ENCODE measurements at places on chromosomes 6 and 20.

DNA sequence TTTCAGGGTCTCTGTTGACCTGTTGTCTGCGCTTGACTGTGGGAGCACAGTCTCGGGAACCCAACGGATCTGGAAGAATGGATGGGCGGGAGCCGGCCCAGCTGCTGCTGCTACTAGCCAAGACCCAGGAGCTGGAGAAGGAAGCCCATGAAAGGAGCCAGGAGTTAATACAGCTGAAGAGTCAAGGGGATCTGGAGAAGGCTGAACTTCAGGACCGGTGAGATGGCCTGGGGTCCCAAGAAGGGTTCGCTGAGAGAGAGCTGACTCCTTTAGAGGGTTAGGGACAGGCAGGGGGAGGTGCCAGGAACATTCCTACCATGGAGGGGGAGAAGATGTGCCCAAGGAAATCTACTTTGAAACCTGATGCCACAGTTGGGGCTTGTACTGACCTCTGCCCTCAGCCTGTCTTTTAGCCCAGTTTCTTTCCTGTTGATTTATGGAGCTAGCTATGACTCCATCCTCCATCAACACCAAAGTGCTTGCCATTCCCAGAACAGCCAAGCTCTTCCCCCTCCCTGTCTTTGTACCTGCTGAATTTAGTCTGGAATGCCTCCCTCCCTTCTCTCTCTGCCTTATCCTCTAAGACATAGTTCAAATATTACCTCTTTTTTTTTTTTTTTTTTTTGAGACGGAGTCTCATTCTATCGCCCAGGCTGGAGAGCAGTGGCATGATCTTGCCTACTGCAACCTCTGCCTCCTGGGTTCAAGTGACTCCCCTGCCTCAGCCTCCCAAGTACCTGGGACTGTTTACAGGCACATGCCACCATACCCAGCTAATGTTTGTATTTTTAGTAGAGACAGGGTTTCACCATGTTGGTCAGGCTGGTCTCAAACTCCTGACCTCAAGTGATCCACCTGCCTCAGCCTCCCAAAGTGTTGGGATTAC is 12.2 kb downstream of the CEP250 start:
- no peak for DNase-seq

- no peak for DNase-seq
Measured at GRCh38 chr6:111520524-111520923, 37.5 kb upstream of the REV3L start.

GRCh38 chr20:24405810-24406209 is 63.6 kb upstream of the SYNDIG1 start:
- DNase-seq: no peak

- DNase-seq: no peak
Measured at GRCh38 chr6:36677059-36677749, 1.3 kb upstream of the CDKN1A start.

DNA sequence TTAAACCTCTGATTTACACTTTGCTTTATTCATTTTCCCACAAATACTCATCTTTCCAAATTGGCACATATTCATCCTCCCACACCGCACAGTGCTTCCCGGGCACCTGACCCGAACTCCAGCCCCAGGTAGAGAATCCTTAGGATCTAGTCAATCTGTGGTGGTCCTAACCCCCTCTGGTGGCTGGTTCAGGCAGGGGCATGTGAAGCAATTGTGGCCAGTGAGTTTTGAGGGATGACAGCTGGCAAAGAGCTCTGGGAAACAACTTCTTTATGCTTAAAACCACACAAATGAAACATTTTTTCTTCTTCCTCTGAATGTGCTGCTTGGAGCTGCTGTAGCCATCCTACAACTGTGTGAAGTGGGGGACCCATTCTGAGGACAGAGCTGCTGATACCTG is 54.7 kb downstream of the ELOVL5 start:
- no peak for DNase-seq

- no peak for DNase-seq
Measured at GRCh38 chr6:129191235-129191634, 308.3 kb downstream of the LAMA2 start.

DNA sequence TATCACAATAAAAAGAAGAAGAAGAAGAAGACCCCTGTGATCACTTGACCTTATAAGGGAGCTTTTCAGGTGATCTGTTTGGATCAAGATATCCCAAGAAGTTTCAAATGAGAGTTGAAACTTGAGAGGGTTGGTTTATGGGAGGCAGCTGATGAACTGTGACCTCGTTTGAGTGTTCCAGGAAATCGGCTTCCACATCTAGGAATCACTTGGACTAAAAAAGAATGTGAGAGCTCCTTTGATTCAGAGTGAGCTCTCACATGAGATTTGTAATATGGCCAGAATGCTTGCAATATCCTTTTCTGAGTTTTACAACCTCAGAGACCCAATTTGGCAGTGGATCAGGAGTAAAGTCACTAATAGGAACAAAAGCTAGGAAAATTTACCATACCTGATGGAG is 228.1 kb downstream of the ATXN1 start:
- no peak for DNase-seq

- DNase-seq: no peak
Measured at GRCh38 chr20:48170625-48171024, 385.3 kb upstream of the SULF2 start.

- no peak for DNase-seq
Measured at GRCh38 chr6:157615420-157615769, 207.7 kb upstream of the SNX9 start.

DNA sequence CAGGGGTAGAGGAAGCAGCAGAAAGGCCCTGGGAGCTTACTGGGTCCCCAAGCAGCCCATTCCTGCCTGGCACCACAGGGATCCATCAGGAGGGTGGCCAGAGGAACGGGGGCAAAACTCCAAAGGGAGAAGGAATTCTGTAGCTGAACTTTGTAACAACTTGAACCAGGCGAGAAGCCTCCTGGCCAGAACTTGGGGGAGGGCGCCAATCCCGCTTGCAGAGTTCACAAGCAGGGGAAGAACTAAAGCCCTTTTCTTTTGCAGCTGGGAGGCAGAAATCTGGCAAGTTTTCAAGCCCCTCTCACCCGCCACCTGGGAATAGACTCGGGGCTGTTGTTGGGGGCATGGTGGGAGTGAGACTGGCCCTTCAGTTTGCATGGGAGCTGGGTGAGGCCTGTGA is 189.1 kb downstream of the PHF3 start:
- DNase-seq: no peak

- no peak for DNase-seq
Measured at GRCh38 chr20:58099291-58099935, 129.0 kb downstream of the ANKRD60 start.

GRCh38 chr6:56581296-56581925 is 61.3 kb downstream of the DST start:
- DNase-seq: no peak

- no peak for DNase-seq
Measured at GRCh38 chr6:159984268-159984786, 15.4 kb downstream of the IGF2R start.

GRCh38 chr6:149246691-149247384 is 70.7 kb upstream of the TAB2 start:
- no peak for DNase-seq

GRCh38 chr20:11221046-11221445 is 547.2 kb upstream of the JAG1 start:
- no peak for DNase-seq

DNA sequence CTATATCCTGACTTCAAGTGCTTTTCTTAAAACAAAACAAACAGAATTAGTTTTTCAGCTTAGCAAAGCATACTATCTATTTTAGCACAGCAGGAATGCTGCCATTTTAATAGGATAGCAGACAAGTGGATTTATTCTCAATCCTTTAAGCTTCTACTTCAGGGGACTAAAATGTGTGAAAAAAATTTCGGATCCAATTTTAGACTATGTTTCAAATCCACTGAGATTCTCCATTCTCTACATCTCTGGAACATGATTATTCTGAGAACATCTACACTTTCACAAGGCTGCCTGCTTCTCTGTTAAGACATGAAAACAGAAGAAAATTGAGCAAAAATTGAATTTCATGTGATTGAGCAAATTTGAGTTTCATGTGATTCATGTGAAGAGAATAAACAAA is 1321.3 kb downstream of the HACE1 start:
- no peak for DNase-seq

DNA sequence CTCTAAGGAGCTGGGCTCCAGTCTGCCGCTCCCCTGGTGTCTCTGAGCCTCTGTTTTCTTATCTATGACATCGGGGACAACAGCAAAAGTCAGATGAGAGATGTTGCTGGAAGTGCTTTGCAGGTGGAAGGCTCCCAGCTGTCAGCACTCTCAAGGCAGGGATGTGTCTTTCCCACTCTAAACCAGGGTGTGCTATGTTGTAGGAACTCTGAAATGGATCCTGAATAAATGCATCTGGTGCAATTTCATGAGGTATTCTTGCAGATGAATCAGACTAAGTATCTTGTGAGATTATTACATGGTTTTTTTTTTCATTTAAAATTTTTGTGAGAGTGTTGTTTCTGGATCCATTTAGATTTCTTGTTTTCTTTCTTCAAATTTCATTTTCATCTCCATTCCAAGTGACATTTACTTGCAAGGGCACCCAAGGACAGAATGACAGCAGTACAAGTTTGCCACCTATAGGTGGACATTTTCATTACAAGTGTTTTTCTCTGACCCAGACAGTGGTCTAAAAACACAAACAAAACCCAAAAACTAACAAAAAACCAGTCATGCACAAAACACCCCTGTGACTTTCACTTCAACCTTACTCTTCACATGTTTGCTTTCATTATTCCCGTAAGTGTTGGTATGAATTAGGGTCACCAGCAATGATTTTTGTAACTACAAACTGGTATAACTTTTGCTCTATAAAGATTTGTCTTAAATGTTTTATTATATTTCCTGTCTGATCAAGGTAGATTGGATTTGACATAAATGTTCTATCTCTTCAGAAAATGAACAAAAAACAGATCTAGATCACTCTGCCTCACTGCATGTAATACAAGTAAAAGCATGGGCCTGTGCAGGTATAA is 14.7 kb upstream of the SIM1 start:
- no peak for DNase-seq

DNA sequence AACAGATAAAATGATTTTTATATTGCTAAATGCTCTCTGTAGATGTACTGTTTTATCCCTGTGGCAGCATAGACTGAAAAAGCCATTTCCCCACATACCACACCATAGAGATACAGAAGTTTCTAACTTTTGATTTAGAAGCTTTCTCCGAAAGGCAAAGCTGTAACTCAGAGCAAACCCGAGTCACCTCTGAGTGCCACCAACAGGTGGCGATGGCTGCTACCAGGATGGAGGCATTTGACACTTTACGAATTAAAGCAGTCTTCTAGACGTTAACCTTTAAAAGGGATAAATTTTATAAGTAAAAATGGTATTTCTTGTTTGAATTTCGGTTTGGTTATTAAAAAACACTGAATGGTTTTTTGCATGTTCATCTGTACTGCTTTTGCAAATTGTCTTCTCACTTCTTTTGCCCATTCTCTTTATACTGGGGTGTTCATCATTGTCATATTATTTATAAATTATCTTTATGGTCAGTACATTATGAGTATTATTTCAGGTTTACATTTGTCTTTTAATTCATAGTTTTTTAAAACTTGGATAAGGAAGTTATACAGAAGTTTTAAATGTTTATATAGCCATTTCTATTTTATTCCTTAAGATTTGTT is 201.0 kb upstream of the CEP162 start:
- DNase-seq: no peak

- DNase-seq: no peak
Measured at GRCh38 chr6:106658469-106658868, 29.1 kb downstream of the QRSL1 start.

GRCh38 chr6:8710668-8711431 is 275.5 kb upstream of the SLC35B3 start:
- no peak for DNase-seq

DNA sequence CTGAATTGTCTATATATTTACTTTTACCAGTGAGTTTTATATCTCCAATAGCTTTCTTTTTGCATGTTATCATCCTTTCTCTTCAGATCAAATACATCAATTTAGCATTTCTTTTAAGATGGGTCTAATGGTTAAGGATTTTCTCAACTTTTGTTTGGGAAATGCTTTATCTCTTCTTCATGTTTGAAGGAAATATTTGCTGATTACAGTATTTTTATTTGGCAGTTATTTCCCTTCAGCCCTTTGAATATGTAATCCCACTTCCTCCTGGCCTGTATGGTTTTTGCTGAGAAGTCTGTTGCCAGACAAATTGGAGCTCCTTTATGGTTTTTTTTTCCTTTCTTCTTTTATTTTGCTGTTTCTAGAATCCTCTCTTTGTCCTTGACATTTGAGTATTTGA is 6.7 kb upstream of the CST9L start:
- DNase-seq: no peak

DNA sequence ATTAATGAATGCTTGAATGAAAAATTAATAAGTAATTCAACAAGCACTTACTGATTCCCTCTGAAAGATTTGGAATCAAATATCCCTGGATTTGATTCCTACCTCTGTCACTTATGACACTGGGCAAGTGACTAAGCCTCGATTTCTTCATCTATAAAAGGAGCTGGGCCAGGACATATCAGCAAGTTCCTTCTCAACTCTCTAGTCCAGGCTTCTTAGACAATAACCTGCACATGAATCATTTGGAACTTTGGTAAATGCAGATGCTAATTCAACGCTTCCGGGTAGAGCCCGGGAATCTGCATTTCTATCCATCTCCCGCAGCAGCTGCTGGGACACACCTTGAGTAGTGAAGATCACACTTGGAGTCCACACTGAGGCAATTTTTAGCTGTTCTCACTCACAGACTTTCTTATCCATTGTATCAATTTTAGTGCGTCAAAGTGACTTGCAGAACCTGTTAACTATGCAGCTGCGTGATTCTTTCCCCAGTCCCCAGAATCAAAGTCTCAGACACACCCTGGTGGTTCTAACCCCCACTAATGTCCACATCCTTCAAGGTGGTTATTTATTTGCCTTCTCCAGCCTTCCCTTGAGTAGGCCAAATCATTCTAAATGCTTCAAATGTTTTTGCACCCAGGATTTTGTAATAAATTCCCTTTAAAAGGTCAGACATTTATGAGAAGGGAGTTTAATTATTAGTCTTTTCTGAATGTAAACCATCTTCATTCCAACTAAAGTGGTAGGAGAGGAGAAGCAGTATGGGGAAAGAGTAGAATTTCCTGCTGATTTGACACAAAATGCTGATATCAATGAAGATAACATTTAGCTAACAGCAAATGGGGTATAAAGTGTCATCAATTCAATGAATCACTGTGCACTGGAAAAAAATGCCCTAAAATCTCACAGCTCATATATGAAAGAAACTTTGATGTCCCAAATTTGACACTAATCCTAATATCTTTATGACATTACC is 26.0 kb upstream of the CCND3 start:
- no peak for DNase-seq

DNA sequence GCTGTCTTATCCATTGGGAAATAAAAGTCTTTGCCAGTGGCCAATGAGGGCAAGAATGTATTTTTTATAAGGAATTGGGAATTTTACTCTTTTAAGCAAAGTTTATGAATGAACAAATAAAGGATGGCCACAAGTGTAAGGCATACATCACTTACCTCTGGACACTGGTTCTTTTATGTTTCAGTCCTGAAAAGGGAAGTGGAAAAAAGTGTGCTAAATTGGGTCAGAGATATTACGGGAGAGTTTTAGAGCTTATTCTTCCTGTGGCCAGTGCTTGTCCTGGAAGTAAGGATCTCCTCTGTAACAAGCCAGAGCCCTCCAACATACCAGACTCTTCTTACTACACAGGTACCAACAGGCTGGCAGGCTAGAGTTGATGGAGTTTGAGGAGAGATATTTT is 22.5 kb upstream of the RIPK1 start:
- no peak for DNase-seq

- DNase-seq: no peak
Measured at GRCh38 chr20:44688053-44688625, 27.0 kb upstream of the CCN5 start.

Measured in stimulated activated CD4-positive, alpha-beta T cell treated with anti-CD3 and anti-CD28 coated beads, Interleukin-1b, Interleukin-23, amount 100 ng/mL, for 1 hour (primary cell).